Stomach (tissue), 19 donors: ENCODE measurements at places on chromosomes 5 and 9.

- peak; percentile 52 for DNase-seq
Observed at GRCh38 chr5:140595538-140596300, 31.1 kb downstream of the SLC35A4 start.

DNA sequence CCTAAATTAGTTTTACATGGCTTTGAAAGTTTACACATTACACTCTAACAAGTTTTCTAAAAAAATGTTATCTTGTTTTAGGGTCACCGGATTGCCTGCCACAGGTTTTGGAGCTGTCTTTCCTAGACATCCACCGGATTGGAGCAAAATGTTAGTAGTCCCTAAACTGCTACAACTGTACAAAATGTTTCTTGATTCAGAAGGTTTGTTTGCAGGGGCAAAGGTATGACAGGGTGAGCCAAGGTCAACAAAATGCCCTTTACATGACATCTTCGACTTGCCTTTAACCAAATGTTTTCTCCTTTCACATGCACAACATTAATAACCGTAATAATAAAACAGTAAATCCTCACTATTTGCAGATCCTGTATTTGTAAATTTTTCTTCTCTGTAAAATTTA is 37.2 kb downstream of the CFAP95 start:
- DNase-seq, result no peak

- no peak for DNase-seq
Observed at GRCh38 chr9:19485193-19485592, 76.4 kb downstream of the ACER2 start.

DNA sequence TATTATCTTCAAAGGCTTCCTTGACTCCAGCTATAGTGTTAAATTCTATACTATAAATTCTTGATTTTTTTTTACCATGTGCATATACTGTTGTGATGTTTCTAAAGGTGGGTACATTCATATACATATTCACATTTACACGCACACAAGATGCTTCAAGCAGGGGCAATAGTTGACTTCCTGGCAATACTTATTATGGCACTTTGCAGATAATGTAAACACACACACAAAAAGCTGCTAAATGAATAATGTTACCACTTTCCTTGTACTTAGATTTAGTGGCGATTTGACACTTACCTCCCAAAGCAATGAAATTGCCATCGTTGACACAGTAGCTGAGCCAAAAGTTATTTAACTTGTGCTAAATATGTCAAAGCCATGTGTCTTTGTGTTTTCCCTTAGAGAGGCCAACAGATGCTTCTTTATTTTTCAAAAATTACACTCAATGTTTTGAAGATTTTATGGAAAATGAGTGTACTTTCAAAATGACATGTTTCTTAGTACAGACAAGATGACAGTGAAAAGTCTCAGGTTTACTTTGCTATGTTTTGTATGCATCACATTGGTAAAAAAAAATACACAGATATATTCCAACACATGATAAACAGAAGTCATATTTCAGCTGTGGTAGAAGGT is 12.2 kb upstream of the ERAP2 start:
- DNase-seq, result no peak

GRCh38 chr5:101482931-101483330 is 579.8 kb upstream of the ST8SIA4 start:
- no peak for DNase-seq

DNA sequence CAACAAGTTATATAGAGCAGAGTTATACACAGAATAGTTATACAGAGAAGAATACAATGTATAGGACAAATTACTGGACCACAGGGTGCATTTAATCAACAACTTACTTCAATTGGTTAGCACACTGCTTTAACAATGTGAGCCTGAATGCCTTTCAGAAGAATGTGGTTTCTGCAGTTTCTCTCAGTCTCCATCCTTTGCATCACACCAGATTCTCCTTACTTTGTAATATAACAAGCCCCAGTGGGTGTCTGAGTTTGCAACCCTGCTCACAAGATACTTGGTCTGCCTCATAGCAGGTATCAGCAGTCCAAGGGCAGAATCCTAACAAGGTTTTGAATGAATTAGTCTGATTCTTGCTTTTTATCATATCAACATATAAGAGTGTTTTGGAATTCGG is 114.6 kb downstream of the GABRB2 start:
- DNase-seq, result no peak

- no peak for DNase-seq
Observed at GRCh38 chr5:159727167-159727566, 189.1 kb upstream of the ADRA1B start.

- DNase-seq, result no peak
Observed at GRCh38 chr9:108811944-108812343, 43.8 kb downstream of the ACTL7B start.
